AG04449 (cell line): ENCODE measurements at places on chromosomes 12 and 14.

DNA sequence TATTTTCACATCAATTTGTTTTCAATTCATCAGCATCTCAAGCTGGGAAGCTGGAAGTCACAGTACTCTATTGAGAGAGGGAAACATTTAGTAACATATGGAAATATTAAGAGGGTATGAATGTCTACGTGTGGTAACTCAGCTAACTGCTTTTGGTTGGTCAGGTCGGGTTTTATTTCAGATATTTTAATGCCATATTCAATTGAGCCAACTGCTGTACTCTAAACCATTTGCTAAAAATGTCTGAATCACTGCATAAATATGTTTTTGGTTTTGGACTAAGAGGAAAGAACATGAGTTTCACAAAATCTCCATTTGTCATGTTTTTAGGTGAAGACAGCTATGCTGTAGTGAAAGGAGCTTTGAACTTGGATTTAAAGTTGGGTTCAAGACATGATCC is 18.9 kb upstream of the PPFIBP1 start:
- peak; percentile 72 for DNase-seq

DNA sequence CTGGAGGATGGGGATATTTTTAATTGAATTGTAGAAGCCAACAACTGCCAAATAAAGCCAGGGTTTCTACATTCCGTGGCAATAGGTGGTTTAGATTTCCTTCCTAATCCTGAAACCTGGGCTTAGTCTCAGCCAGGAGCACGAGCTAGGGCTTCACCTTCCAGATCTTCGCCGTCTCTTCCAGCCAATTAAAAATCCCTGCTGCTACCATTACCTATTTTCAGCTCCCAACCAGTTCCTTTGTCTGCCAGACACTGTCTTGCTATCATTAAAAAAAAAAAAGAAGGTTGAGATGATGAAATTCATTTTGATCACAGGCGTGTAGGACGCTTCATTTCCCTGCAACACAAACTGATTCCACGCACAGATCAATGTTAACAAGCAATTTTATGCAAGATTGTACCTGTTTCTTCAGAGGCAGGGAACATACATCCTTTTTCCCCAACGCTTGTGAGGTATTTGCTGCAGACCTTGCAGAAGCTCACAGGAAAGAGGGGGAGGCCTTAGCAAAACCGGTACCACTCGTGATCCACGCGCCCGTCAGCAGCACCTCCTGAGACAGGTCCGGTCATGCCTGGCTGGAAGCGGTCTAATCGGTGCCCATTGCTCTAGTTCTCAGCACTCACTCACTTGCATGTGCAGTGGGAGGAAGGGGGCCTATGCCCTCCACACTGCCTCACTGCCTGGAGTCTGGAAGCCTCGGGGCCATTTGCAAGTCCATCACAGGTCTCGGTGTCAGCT is 65.1 kb downstream of the SLC6A12 start:
- no peak for DNase-seq

DNA sequence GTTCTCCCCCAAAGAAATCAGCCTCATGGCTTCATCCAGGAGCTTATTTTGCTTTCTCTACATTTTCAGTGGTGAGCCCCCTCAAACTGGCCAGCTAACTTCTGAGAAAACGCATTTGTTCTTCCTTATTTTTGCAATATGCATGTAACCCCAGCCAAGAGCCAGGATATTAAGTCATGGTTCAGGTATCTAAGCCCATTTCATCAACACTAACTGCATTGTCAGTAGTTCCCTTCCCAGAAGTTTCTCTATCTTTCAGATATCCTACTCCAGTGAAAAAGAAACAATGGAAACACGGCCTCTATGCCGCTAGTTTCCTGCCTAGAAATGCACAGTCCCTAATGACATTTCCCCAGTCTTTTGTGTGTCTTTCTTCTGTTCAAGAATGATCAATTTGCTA is 102.8 kb upstream of the RASSF8 start:
- no peak for DNase-seq

GRCh38 chr14:90204516-90204915 is 51.8 kb upstream of the PSMC1 start:
- DNase-seq = no peak

DNA sequence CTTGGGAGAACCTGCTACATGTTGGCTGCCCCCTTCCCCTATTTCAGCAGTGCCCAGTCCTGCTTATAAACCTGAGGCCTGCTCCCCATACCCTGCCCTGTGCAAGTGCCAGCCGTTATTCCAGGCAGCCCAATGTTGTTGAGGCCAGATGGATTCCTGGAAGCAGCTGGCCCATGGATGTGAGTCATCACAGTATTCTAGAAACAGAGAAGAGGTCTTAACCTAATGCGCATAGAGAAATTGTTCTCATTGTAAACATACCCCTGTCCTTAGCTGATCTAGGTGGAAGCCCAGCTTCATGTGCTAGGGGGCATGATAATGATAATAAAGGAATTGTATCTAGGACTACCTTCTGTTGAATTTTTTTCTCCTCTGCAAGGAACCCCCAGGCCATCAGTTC is 69.7 kb downstream of the TSPAN11 start:
- DNase-seq = no peak

DNA sequence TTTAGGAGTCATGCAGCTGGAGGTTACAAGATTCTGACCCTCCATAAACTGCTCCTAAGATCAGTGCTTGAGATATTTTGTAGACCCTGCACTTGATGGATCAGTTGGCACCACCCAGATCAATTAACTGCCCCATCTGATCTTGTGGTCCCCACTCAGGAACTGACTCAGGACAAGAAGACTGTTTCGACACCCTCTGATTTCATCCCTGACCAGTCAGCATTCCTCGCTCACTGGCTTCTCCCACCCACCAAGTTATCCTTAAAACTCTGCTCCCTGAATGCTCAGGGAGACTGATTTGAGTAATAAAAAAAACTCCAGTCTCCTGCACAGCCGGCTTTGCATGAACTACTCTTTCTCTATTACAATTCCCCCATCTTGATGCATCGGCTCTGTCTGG is 360.2 kb downstream of the GALC start:
- DNase-seq = no peak
